SK-N-SH treated with all-trans-retinoic acid at 6 μM for 48 hours (cell line): ENCODE measurements at places on chromosomes 4 and X.

DNA sequence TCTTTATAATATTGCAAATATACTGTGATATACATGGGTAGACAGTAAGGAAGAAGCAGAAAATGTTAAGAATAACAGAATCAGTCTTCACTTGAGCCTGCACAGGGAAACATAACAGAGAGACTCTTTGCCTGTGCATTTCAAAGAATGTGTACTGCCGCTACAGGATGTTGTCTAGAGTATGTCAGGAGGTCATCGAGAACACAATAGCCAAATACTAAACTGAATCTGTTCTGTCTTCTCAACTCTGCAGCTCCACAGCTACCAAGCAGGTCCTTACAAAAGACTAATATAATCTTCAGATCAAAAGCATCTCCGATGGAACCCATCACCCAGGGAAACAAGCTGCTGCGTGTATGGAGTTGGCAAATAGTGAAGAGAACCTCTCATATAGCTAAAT, 471.5 kb downstream of the PCDH10 start:
- ATAC-seq, result no peak

DNA sequence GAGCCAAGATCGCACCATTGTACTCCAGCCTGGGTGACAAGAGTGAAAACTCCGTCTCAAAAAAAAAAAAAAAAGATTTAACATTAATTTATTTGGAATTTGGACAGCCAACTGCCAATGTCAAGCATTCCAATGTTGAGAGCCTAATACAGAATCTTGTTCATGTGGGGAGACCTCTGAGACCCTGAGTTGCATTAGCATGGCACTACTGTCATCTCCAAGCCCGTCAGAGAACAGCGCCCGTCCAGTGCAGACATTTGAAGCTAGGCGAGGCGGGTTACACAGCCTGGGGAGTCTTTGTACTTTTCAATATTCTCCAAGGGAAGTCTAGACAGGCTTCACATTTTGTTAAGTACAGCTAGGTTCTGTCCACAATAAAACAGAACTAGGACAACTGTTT, 126.7 kb downstream of the CHRNA9 start:
- no peak for ATAC-seq

- no peak for ATAC-seq
These were observed 107.2 kb downstream of the PRDM5 start for GRCh38 chr4:120815361-120815760.

- no peak for ATAC-seq
These were observed 419.3 kb upstream of the SLIT2 start for GRCh38 chr4:19832411-19832810.

GRCh38 chr4:175253184-175253902, 335.2 kb downstream of the ADAM29 start:
- peak; percentile 49; the same call in 2 of the 3 replicates for ATAC-seq

GRCh38 chr4:78056265-78057129, 626 bp upstream of the FRAS1 start:
- ATAC-seq, result peak; percentile 78

DNA sequence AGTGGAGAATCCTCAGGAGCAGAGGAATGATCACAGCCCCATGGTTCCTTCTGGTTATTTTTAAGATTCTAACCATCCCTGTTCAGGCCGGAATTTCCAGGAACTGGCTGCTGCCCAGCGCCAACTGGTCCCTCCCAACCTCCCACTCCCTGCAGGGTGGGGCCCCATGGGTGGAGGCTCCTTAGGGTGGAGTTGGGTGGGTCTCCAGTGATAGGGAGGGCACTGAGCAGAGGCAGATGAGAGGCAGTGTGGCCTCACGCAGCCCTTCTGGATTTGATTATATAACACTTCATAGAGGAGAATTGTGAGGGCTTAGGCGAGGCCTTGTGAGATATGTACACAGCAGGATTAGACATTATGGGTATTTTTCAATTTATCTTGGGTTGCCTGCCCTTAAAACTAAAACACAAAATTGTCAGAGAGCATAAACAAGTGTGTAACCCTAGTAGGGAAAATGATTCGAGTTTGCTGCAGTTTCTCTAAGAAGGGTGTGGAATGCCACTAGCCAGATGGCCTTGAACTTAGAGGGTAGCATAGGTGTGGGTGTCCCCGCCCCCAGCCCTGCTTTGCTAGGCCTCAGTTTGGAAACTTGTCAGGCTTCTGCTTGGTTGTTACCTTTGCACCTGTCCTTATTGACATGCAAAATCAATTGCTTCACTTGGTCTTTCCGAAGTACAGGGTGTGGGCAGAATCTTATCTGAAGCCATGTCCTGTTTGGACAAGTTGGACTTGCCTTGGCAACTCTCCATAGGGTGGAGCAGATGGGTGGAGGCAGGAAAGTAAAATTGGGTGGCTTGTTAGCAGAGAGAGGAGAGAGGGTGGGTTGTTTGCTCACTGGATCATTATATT, 9.4 kb downstream of the KLF3 start:
- ATAC-seq, result peak; percentile 56

- no peak for ATAC-seq
These were observed 11.2 kb upstream of the RNF175 start for GRCh38 chr4:153771046-153771445.

DNA sequence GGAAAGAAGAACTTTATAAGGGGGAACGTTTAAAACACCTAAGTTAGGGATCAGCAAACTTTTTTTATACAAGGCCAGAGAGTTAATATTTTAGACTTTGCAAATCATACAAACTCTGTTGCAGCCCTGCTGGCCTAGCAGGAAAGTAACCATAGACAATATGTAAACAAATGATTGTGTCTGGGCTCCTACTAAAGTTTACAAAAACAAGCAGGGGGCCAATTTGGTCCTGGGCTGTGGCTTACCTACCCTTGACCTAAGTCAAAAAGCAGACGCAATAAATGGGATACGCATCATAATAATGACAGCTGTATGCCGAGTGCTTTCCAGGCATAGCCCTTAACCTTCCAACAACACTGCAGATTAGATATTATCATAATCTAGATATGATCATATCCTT, 4.9 kb downstream of the TASL start:
- ATAC-seq, result no peak

- ATAC-seq, result no peak
These were observed at the start of gene BANK1 for GRCh38 chr4:101790521-101791181. BANK1 (plus strand) TSS chr4:101790730; CDS start chr4:101790881, 151 bp downstream.

DNA sequence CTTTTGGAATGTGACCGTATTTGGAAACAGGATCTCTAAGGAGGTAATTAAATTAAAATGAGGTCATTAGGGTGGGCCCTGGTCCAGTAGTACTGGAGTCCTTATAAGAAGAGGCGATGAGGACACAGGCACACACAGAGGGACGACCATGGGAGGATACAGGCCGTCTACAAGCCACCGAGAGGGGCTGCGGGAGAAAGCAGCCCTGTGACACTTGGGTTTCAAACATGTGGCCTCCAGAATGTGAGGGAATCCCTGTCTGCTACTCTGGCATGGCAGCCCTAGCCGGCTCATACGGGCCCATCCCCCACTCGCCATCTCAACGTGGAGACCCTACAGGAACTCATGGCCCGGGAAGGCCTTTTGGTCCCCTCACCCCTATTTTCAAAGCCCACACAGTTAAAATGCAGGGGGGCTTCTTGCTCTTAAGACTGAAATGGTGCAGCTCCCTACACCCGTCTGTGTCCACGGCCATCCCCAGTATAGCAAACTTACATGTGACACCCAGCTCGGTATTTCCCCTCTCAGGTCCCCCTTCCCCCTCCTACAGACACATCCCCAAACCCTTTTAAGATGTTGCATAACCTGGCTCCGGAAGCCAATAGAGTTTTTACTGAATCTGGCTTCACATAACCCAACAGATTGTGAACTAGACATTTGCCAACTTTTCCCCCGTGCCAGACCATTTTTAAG, 124.1 kb upstream of the TBL1X start:
- peak; percentile 55 for ATAC-seq

DNA sequence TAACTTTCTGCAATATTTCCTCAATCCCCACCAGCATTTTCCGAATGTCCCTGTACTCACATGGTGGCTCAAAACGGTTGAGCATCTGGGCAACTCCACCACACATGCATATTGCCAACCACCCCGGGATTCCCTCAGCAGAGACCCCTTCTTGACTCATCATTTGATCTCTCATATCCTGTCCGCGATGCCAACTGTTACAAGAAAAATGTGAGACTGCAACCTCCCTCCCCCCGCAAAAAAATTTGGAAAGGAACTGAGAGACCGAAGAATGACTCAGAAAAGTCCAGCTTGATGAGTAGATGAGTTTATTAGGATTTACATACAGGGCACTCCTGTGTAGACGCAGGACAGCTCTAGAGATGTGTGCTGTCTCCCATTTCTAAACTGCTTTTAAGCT, 561.4 kb downstream of the ZIC3 start:
- no peak for ATAC-seq

- ATAC-seq, result no peak
These were observed 346.5 kb upstream of the FMR1 start for GRCh38 chrX:147565237-147565636.

DNA sequence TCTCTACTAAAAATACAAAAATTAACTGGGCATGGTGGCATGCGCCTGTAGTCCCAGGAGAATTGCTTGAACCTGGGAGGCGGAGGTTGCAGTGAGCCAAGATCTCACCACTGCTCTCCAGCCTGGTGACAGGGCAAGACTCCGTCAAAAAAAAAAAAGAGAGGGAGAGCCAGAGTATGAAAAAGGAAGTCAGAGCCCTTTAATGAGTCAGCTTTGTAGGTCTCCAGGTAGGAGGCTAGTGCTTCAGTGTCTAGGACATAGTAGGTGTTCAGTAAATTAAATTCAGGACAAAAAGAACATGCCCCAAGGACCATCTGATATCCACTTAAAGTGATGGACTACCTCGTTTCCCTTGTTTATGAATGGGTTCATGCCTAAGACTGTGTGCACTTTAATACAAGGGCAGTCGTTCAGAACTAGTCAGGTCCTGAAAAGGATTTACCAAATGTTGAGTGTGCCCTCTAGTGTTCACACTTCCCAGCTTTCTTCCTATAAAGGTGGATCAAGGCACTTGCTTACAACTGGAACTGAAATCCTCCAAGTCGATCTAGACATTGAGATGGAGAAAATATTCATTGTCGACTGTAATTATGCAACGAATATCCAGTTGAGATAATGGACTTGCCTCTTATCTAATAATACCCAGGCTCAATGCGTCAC, 29.0 kb downstream of the F9 start:
- peak; percentile 86 for ATAC-seq

GRCh38 chr4:138611721-138612120, 369.6 kb upstream of the SLC7A11 start:
- ATAC-seq, result no peak

GRCh38 chr4:163245044-163245728, 78.5 kb upstream of the NAF1 start:
- no peak for ATAC-seq

GRCh38 chr4:168362025-168362401, 43.5 kb upstream of the DDX60 start:
- no peak for ATAC-seq

- ATAC-seq, result no peak
These were observed 418.7 kb upstream of the INTU start for GRCh38 chr4:127214016-127214415.

DNA sequence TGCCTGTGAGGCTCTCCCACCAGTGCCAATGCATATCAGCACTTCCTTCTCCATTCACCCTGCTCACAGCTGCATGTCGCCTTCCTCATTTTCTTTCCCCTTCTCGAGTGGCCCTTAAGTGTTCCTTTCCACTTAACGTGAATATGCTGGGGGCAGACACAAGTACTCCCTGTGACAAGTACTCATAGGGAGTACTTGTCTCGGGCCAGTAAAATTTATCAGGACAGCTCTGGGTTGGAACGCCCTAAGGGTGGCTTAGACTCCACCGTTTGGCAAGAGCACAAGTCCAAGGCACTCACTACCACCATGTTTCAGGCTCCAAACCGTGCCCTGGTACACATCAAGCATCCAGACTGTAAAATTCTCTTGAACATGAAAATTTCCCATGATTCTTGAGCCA, 3.9 kb upstream of the LDOC1 start:
- no peak for ATAC-seq

- no peak for ATAC-seq
These were observed 35.1 kb upstream of the TACR3 start for GRCh38 chr4:103754844-103755243.

DNA sequence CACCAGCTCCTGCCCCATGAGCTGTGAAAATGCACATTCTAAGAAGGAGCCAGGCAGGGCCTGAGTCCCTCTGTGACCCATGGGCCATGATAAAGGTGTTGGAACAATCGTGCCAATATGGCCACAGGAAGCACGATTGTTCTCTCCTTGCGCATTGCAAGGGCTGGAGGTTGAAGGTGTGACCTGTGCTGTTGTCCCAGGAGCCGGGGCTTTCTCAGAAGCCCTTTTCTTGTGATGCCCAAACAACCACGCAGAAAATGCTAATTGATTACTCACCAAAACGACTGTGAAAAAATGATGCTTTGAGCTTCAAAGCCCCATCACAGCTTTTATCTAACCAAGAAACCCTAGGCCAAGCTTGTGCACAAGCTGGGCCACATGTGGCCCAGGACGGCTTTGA, 33.8 kb downstream of the USP11 start:
- no peak for ATAC-seq

GRCh38 chr4:7861440-7861881, 78.2 kb downstream of the AFAP1 start:
- ATAC-seq, result peak; percentile 59

GRCh38 chr4:165210566-165210965, 3.2 kb downstream of the KLHL2 start:
- ATAC-seq, result peak; percentile 52

DNA sequence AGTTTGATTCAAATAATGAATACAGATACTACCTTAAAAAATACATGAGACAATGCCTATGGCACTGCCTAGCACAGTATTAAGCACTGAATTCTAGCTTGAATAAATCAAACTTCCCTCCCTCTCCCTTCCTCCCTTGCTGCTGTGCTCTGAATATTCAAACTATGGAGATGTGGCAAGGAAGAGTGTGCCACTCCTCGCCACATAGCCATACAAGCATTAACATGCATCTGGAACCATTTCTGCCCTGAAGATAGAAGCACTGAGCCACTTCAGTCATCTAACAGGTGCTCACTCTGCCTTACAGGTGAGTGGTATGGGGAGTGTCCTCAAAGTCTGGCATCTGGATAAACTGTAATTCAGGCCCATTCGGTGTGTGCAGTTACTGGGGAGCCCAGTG, 276.9 kb downstream of the ARHGAP24 start:
- no peak for ATAC-seq

DNA sequence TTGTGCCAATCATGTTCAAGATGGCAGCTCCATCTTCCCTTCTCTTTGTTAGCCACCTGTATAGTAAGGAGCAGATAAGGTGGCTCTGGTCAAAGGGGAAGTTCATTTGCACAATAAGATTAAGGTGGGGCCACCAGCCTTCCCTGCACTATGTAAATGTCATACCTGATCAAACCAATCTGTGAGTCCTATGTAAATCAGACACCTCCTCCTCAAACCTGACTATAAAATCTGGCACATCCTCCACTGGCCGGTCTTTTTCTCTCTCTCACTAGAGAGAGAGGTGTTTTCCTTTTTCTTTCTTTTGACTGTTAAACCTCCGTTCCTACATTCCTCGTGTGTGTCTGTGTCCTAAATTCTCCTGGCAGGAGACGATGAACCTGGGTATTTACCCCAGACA, 572.5 kb upstream of the AADAT start:
- no peak for ATAC-seq

GRCh38 chr4:86661006-86661405, 66.9 kb downstream of the PTPN13 start:
- no peak for ATAC-seq
